Testis (tissue), 5 donors: ENCODE measurements at places on chromosomes 2 and 18.

- H3K4me3 ChIP-seq: no peak overlapping the region
- H3K4me1 ChIP-seq: peaks cover 34% of the 10 kb centered on the region
- no peak for DNase-seq
- no peaks in the 10 kb centered on the region for H3K36me3 ChIP-seq
- H3K27ac ChIP-seq: no peak overlapping the region
Observed at GRCh38 chr2:36367486-36367885, 11.9 kb downstream of the CRIM1 start.

DNA sequence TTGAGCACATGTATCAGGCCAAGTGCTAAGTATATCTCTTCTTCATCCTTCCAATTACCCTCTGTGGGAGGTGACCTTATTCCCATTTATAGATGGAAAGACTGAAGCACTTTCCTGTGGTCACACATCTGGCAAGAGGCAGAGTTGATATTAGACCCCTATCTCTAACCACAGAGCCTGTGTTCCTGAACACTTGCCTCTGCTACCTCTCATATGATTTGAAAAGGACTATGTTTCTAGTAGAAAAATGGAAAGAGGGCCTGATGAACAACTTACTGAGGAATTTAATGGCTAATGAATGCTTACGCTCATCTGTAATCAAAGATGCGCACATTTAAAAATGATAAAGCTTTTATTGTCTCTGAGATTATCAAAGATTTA lies 46.2 kb upstream of the DYNC2LI1 start:
- no peak overlapping the region for H3K4me3 ChIP-seq
- no peaks in the 10 kb centered on the region for H3K27me3 ChIP-seq
- H3K27ac ChIP-seq: no peak overlapping the region
- no peak for DNase-seq

DNA sequence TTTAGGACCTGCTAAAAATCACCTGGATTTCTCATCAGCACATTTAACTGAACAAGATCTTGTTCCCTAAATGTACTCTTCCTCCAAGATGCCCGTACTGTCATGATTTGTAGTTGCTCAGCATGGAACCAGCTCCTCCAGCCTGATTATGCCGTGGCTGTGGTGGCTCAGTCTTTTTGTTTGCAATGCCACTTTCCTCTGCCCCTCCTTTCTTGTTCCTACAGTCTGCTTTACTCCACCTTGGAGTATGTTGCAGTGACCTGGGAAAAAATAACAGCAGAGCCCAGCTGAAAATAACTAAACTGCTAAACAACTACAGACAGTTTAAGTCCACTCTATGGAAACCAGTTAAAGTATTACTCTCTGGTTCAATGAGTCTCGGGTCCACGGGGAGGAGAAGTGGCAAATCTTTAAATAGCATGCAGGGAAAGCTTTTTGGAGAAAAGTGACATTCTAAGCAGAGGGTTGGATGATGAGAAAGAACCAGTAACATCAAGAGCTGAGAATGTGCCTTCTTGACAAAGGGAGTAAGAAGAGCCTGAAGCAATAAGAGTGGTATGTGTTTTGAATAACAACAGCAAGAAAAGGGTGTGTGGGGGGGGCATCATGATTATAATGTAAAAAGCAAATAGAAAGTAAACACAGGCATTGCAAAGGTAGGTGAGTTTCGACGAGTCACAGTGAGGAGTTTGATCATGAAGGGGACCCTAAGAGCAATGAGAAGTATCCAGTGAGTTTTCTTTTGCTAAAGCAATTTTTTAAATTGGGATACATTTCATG lies 225.7 kb downstream of the TMX3 start:
- H3K27ac ChIP-seq: no peak overlapping the region
- H3K36me3 ChIP-seq: no peaks in the 10 kb centered on the region
- no peak overlapping the region for H3K4me3 ChIP-seq
- no peak for DNase-seq
- H3K27me3 ChIP-seq: no peaks in the 10 kb centered on the region

- H3K36me3 ChIP-seq: no peaks in the 10 kb centered on the region
- DNase-seq: no peak
- H3K4me3 ChIP-seq: no peak overlapping the region
- no peak overlapping the region for H3K27ac ChIP-seq
- no peaks in the 10 kb centered on the region for H3K4me1 ChIP-seq
Observed at GRCh38 chr2:163157411-163157810, 318.8 kb upstream of the KCNH7 start.

GRCh38 chr2:231708773-231709635 lies 679 bp downstream of the PTMA start:
- H3K4me3 ChIP-seq: peak overlapping the region; percentile 94
- H3K27ac ChIP-seq: peak overlapping the region; percentile 100
- peak; percentile 43 for DNase-seq
- no peaks in the 10 kb centered on the region for H3K36me3 ChIP-seq
- H3K27me3 ChIP-seq: no peaks in the 10 kb centered on the region

DNA sequence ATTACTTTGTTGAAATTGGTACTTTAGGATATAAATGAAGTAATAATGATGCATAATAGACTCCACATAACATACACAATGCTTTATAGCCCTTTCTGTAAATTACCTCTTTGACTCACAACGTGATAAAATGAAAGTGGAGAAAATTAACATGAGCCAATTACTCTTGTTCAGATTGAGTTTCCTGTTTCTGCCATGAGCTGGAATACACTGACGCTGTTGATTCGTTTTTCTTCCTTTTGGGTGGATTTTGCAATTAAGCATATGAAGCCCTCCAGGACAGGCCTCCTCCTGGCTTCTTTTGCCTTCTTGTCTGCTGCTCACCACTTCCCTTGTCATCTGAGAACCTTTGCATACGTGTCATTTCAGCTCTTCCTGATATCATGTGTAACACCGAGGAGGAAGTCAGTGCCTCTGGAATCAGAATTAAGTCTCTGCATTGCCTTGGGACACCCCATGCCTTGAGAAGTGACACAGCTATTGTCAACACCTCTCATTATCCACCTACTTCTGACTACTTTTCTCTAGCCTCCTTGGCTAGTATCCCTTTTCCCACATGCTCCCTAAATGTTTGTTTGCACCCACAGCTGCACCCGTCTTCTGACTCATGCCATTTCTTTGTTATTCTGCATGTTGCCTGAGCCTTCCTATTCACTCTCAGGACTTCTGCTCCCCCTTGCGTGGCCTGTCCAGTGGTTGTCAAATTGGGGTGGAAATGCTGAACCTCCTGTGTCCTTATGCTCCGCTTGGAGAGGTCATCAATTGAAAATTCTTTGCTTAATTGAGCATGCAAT lies 134.1 kb downstream of the FMNL2 start:
- H3K36me3 ChIP-seq: no peaks in the 10 kb centered on the region
- no peaks in the 10 kb centered on the region for H3K27me3 ChIP-seq
- H3K27ac ChIP-seq: no peak overlapping the region
- peaks cover 54% of the 10 kb centered on the region for H3K4me1 ChIP-seq
- no peak for DNase-seq
- no peak overlapping the region for H3K4me3 ChIP-seq

DNA sequence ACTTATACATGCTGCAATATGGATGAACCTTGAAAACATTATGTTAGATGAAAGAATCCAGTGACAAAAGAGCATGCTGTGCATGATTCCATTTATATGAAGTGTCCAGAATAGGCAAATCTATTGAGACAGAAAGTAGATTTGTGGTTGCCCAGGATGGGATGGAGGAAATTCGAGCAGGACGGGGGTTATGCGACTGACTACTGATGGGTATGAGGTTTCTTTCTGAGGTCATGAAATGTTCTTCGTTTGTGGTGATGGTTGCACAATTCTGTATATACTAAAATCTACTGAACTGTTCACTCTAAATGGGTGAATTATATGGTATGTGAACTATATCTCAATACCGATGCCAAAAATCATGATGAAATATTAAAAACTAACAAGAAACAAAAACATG lies 18.9 kb upstream of the MTERF4 start:
- no peak overlapping the region for H3K27ac ChIP-seq
- H3K4me1 ChIP-seq: no peaks in the 10 kb centered on the region
- H3K36me3 ChIP-seq: no peaks in the 10 kb centered on the region
- H3K4me3 ChIP-seq: no peak overlapping the region
- H3K27me3 ChIP-seq: no peaks in the 10 kb centered on the region

DNA sequence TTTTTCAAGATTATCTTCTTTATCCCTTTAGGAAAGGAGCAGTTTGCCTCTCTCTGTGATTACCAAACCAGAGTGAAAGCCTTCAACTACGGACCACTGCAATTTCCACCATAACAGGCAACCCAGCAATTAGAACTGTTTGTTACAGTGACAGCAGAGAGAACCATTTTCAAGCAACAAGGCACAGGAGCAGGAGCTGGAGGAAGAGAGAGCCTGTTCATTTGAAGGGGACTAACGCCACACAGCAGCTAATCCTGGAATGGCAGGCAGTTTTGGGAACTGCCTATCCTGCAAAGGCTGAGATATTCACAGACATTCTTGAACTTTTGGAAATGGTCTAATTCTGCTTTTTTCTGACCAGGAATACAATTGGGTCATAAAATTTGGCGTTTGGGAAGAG lies 1541.9 kb upstream of the PIK3C3 start:
- H3K27me3 ChIP-seq: no peaks in the 10 kb centered on the region
- no peak overlapping the region for H3K4me3 ChIP-seq
- peak; percentile 64 for DNase-seq
- no peaks in the 10 kb centered on the region for H3K36me3 ChIP-seq
- H3K4me1 ChIP-seq: no peaks in the 10 kb centered on the region
- H3K27ac ChIP-seq: no peak overlapping the region

- H3K27ac ChIP-seq: no peak overlapping the region
- H3K4me1 ChIP-seq: no peaks in the 10 kb centered on the region
- no peak overlapping the region for H3K4me3 ChIP-seq
- no peak for DNase-seq
- H3K36me3 ChIP-seq: no peaks in the 10 kb centered on the region
Observed at GRCh38 chr2:19881908-19882265, 19.9 kb downstream of the TTC32 start.

GRCh38 chr18:29153091-29153490 lies 976.2 kb upstream of the CDH2 start:
- H3K27ac ChIP-seq: no peak overlapping the region
- H3K27me3 ChIP-seq: no peaks in the 10 kb centered on the region
- no peak for DNase-seq
- H3K36me3 ChIP-seq: no peaks in the 10 kb centered on the region
- H3K4me1 ChIP-seq: no peaks in the 10 kb centered on the region
- H3K4me3 ChIP-seq: no peak overlapping the region

- H3K36me3 ChIP-seq: no peaks in the 10 kb centered on the region
- H3K27me3 ChIP-seq: no peaks in the 10 kb centered on the region
- no peak overlapping the region for H3K4me3 ChIP-seq
- peaks cover 4% of the 10 kb centered on the region for H3K4me1 ChIP-seq
Observed at GRCh38 chr2:119549241-119549640, 5.0 kb downstream of the CFAP221 start.
